ENCODE measurements at places on chromosomes 3 and 15. TPM values are rescaled to one million over a fixed set of nuclear protein-coding genes. Genes with fewer than 3 reads are reported as not detected.

- no peak for DNase-seq
Measured at GRCh38 chr3:160112481-160112880, 112.7 kb upstream of the C3orf80 start.

- no peak for DNase-seq
Measured at GRCh38 chr3:171851660-171852058, 8.5 kb downstream of the TMEM212 start.

DNA sequence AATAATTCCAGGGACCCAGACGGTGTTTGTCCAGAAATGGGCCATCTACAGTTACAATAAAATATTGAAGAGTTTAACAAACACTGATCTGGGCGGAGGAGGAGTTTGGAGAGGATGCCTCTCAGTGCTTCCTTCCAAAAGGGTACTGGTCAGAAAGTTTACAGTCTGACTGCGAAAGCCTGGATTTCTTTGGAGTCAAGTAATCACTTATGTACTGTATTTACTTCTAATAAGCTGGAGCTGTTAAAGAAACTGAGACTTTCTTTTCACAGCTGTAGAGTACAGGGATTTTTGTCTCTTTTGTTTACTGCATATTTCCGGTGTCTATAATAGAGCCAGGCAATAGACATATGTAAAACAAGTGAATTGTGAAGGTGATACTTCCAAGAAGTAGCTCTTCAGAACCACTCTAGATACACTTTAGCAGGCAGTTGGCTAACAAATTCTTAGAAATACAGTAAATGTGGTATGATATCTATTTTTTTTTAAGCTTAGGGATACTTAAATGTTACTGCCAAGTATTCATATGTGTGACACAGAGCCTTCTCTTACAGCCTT is 22.1 kb upstream of the NEO1 start:
- DNase-seq = no peak

- no peak for DNase-seq
Measured at GRCh38 chr15:74799856-74800558, 12.6 kb upstream of the LMAN1L start.

The TMEM207 gene
- polyA plus RNA-seq = 18.1 TPM

- DNase-seq = no peak
Measured at GRCh38 chr3:125334675-125335560, 40.2 kb downstream of the ZNF148 start.

GRCh38 chr15:100341239-100341749 is 481 bp downstream of the ADAMTS17 start:
- DNase-seq = no peak

GRCh38 chr15:32222716-32223115 is 180.4 kb downstream of the GOLGA8K start:
- no peak for DNase-seq

DNA sequence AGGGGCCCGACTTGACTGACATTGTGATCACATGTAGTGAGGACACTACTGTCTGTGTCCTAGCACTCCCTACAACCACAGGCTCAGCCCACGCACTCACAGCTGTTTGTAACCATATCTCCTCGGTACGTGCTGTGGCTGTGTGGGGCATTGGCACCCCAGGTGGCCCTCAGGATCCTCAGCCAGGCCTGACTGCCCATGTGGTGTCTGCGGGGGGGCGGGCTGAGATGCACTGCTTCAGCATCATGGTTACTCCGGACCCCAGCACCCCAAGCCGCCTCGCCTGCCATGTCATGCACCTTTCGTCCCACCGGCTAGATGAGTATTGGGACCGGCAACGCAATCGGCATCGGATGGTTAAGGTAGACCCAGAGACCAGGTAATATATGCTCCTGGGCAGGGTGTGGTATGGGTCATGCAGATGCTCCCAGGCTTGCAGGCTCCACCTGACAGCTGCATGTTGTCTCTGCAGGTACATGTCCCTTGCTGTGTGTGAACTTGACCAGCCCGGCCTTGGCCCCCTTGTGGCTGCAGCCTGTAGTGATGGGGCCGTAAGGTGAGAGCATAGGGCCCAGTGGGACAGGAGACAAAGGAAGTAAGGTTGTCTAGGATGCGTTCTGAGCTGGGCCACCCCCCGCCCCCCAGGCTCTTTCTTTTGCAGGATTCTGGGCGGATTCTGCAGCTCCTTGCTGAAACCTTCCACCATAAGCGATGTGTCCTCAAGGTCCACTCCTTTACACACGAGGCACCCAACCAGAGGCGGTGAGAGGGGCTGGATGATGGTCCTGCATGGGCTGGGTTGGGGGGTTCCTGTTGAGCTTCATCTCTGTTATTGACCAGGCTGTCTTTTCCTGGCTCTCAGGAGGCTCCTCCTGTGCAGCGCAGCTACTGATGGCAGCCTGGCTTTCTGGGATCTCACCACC is 4.4 kb downstream of the DALRD3 start:
- no peak for DNase-seq

The SLC24A5 gene
- polyA plus RNA-seq = 2.0 TPM
